ENCODE measurements at places on chromosomes 3 and 15.

GRCh38 chr3:14366248-14366647 lies 36.2 kb upstream of the SLC6A6 start:
- no peak for DNase-seq

DNA sequence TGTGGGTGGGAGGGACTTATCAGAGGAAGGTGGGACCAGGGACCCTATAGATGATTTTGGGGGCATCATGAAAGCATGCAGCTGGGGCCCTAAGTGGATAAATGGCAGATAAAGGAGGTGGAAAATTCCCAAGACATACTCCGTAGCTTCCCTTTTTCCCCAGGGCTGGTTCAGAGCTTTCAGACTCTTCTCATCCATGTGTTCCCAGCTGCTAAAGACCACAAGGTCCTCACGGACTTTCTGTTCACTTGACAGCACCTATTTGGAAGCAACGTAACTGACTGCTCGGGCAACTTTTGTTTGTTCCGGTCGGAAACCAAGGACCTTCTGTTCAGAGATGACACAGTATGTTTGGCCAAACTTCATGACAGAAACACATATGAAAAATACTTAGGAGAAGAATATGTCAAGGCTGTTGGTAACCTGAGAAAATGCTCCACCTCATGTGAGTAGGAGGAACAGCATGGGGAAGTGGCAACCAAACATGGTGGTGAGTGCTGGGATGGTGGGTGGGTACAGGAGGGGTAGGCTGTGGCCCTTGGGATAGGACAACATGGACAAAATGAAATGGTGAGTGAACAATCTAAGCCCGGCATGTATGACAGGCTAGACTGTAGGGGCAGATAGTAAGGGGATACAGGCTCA lies 28.7 kb upstream of the SRPRB start:
- DNase-seq: no peak

- no peak for DNase-seq
These were observed 31.0 kb downstream of the RNU5B-1 start for GRCh38 chr15:65335278-65336055.

DNA sequence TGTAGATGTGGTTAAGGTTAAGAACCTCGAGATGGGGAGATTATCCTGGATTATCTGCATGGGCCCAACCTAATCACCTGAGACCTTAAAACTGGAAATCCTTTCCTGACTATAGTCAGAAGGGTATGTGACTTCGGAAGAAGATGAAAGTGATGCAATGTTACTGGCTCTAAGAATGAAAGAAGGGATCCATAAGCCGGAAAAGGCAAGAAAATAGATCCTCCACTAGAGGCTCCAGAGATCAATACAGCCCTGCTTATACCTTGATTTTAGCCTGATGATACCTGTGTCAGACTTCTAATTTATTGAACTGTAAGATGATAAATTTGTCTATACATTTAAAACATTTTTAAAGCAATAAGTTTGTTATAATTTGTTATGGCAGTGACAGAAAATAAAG lies 21.5 kb upstream of the GASK1A start:
- DNase-seq: no peak

DNA sequence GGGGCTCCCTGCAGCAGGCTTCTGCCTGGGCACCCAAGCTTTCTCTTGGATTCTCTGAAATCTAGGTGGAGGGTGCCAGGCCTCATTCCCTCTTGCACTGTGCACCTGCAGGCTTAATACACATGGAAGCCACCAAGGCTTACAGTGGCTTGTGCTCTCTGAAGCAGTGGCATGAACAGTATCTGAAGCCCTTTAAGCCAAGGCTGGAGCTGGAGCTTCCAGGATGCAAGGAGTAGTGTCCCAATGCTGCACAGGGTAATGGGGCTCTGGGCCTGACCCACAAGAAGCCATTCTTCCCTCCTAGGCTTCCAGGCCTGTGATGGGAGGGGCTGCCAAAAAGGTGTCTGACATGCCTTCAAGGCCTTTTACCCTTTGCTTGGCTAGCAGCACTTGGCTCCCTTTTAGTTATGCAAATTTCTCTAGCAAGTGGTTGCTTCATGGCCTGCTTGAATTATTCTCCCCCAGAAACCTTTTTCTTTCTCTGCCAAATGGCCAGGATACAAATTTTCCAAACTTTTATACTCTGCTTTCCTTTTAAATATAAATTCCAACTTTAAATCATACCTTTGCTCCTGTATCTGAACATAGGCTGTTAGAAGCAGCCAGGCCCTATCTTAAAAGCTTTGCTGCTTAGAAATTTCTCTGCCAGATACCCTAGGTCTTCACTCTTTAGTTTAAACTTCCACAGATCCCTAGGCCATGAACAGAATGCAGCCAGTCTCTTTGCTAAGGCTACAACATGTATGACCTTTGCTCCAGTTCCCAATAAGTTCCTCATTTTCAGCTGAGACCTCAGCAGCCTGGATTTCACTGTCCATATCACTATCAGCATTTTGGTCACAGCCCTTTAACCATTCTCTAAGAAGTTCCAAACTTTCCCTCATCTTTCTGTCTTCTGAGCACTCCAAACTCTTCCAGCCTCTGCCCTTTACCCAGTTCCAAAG lies 201.1 kb upstream of the LRRFIP2 start:
- no peak for DNase-seq

DNA sequence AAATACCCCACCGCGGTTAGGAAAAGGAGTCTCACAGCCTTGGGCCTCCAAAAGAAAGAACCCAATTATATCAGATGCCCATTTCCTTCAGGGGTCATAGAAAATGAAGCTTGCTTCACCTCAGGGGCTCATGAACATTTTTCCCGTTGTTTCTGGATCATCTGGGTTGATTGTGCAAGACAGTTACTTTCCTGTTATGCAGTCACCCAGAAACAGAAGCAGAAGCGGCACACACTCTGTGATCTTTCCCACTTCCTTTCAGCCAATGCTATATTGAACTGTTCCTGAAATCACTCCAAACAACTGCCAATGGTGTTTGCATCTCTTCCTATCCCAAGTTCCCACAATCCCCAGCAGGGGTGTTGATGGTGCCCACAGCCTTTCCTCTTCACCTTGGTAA lies 295.6 kb upstream of the RASGRP1 start:
- no peak for DNase-seq

- peak; percentile 15 for DNase-seq
These were observed 699.8 kb upstream of the GBE1 start for GRCh38 chr3:82461049-82461889.

- DNase-seq: no peak
These were observed 1721.7 kb downstream of the OTOL1 start for GRCh38 chr3:163218336-163218735.

DNA sequence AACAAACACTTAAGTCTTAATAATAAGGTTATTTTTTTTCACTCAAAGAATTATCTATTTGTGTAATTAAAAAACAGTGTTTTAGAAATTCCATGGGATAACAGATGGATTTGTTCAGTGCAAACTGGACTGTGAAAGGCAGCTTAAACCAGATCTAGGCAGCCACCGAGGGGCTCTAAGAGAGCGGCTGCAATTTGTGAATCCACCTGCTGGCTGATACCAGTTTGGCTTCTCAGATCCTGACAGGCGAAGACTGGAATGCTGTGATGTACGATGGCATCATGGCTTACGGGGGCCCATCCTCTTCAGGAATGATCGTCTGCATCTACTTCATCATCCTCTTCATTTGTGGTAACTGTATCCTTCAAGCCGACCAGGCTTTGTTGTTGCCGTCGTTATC lies 119.6 kb downstream of the CHDH start:
- no peak for DNase-seq

GRCh38 chr3:197749315-197749600 lies 425 bp upstream of the FYTTD1 start:
- peak; percentile 73 for DNase-seq

DNA sequence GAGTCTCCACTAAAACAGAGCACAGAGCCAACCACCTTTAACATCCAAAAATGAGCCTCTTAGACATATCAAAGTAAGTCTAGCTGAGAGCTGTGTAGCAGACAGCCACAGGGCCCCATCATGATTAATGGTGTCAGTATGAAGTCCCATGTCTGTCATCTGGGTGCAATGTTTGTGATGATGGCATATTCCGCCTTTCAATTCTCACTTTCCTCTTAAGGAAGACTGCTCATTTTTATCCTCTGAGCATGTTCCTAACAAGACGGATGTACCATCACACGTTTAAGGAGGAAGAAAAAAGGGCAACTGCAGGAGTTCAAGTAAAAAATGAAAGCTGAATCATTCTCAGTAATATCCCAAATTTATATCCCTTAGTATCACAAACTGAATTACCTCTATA lies 85.8 kb upstream of the KCNMB2 start:
- no peak for DNase-seq

DNA sequence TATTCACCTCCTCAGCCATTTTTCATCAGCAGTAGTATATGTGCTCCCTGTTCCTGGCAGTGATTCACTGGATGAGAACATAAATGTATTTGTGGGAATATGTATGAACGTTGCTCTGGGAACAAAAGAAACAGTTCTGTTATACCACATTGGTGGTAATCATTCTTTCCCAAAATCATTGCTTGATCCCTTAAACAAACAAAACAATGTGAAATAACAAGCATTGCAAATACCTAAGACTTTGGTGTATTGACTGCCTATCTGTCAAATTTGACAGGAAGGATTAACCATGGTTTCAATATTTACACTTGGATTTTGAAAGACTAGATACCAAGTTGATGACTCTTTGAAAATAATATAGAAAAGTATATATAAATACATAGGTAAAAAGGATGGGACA lies 284.1 kb downstream of the FHIT start:
- DNase-seq: no peak

All from GM12865 (cell line).